Thyroid gland (tissue), 4 donors: ENCODE measurements at places on chromosomes 3 and 15. TPM values are rescaled to one million over a fixed set of nuclear protein-coding genes. Genes with fewer than 3 reads are reported as not detected.

DNA sequence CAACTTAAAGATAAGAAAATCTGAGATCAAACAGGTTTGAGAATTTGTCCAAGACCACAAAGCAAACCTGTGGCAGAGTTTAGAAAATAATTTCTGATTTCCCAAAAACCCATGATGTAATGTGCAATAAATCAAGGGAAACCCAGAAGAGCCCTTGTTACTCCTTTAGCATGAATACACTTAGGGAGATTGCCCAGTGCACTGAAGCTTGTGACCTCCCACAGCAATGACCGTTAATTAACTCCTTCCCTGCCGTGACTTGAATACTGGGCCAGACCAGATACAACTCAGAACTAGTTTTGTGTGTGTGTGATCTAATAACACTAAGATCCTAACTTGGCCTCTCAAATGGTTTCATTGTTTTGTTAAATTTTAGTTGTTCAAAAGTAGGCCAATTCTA is 2.5 kb downstream of the PRKAR2A start:
- H3K27me3 ChIP-seq = no peaks in the 10 kb centered on the region
- no peaks in the 10 kb centered on the region for H3K36me3 ChIP-seq
- DNase-seq = no peak

DNA sequence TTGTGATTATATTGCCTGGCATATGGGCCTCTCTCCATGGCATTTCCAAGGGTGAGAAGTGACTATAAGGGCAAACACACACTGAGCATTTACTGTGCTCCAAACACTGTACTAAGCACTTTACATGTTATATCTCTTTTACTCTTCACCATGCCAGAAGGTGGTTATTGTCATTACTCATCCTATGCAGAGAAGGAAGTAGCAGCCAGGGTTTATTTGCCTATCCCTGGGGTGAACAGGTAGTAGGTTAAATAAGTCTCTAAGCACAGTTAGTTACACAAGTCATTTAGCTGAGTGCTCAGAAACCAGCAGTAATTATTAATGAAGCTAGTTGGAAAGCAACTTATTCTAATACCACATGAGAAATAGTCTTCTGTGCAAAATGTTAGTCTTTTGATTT is 109.9 kb upstream of the SYNPR start:
- H3K36me3 ChIP-seq = no peaks in the 10 kb centered on the region
- no peak for DNase-seq
- no peak overlapping the region for H3K27ac ChIP-seq

GRCh38 chr3:53074366-53074696 is 28.5 kb upstream of the SFMBT1 start:
- DNase-seq = no peak
- peaks cover 11% of the 10 kb centered on the region for H3K4me1 ChIP-seq
- H3K36me3 ChIP-seq = no peaks in the 10 kb centered on the region
- H3K27ac ChIP-seq = no peak overlapping the region
- no peak overlapping the region for H3K4me3 ChIP-seq

The PRR23B gene
- total RNA-seq = not detected

DNA sequence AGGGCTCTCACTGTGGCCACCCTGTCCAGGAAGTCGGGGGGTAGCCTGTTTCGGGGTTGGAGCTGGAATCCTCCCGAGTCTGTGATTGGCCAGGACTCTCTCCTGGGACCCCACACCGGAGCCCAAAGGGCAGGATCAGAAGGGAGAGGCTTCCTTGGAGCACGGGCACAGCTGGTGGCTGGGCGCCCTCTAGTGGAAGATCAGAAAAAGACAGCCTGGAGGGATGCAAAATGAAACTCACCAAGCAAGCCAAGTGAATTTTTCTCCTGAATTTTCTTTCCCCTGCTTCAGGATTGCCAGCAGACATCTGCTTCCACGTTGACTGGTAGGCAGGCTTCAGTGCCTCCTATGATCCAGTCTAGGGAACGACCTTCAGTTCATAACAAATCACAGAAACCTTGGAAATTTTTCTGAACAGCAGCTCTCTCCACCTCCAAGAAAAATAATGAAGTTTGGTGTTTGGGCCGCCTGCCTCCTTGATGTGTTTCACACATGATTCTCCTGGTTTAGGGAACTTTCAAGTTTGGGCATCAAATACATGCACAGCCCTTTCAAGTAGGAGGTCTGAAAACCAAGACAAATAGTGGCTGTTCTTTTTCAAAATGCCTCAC is 224.6 kb downstream of the VPS13C start:
- DNase-seq = peak; percentile 67
- H3K27ac ChIP-seq = no peak overlapping the region
